ENCODE measurements at places on chromosomes 1 and 21. TPM values are rescaled to one million over a fixed set of nuclear protein-coding genes. Genes with fewer than 3 reads are reported as not detected.

DNA sequence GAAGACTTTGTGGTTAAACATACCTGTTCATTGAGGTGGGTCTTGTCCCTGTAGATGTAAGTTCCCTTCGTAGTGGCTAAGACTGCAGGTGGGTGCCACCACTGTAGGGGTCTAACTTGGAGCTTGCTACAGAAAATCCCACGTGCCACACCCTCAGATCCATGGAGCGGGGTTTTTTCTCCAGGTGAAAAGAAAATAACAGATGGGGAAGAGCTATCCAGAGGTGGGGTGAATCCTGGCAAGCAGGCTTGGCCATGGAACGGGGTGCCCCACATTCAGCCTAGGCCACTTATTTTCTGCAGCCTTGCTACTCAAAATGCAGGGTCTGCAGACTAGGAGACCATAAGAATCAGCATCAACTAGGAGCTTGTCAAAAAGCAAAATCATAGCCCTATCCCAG is 24.0 kb downstream of the EXOC8 start:
- no peak for DNase-seq

DNA sequence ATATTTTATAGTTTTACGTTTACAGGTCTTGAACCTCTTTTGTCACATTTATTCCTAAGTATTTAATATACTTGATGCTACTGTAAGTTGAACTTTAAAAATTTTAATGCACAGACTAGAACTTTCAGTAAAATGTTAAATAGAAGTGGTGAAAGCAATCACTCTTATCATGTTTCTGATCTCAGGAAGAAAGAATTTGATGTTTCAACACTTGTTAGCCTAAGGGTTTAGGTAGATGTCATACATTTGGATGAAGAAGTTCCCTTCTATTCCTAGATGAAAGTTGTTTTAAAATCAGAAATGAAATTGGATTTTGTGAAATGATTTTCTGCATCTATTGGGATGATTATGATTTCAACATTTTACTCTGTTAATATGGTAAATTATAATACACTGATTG is 63.6 kb upstream of the TTLL7 start:
- DNase-seq = no peak

DNA sequence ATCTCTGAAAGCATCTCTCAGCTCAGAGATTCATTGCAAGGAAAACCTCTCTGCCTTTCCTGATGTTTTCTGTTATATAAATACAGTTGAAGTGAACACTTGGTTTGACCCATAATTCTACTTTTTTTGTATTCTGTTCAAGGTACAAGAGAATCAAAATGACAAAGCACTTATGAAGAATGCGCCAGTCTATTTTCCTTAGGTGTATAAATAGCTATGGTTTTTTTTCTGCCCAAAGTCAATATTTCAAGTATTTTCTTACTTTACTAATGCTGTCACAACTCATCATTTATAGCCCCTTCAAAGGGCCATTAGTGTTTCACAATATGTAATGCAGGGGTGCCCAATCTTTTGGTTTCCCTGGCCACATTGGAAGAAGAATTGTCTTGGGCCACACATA is 142.5 kb upstream of the C1orf105 start:
- DNase-seq = no peak

- no peak for DNase-seq
Measured at GRCh38 chr1:170887726-170888125, 47.6 kb upstream of the MROH9 start.

DNA sequence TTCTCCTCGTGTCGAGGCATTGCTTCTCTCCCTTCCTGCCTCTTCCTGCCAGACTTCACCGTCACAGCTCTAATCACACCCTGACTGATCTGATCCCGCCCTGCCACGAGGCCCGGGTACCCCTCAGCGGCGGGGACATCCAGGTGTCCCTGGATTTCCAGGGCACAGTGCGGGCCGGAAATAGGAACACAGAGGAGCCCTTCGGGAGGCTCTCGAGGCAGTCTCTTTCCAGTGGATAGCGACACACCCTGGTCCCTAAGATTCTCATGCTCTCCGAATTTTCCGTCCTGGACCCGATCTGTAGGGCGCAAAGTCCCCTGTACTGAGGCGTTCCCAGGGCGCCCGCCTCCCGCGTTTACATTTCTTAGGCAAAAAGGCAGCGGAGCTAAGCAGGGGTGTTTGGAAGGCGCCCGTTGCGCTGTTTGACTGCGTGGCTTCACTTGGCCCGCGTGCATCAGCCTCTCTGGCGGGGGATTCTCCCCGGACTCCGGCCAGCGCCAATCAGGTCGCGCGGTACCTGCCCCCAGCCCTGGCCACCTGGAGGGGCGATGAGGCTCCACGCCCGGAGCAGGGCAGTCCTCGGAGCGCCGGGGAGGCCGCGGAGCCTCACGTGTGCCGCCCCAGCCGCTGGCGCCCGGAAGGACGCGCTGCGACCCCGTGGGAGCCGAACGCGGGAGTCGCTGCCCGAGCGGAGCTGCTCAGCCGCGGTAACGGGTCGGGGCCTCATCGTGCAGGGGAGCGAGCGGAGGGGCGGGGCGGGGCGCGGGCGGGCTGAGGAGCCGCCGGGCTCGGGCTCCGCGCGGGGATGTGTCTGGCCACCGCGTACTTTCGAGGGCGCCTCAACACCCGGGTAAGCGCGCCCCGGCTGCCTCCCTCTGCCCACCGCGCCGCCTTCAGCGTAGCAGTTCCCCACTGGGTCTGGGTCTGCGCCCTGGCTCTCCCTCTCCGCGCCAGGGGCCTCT is at the start of gene FAM163A:
Gene FAM163A, plus strand, starts transcription at position 575 of the 962 bp plus-strand sequence. CDS start 69,807 bp downstream, outside the sequence.
- no peak for DNase-seq

DNA sequence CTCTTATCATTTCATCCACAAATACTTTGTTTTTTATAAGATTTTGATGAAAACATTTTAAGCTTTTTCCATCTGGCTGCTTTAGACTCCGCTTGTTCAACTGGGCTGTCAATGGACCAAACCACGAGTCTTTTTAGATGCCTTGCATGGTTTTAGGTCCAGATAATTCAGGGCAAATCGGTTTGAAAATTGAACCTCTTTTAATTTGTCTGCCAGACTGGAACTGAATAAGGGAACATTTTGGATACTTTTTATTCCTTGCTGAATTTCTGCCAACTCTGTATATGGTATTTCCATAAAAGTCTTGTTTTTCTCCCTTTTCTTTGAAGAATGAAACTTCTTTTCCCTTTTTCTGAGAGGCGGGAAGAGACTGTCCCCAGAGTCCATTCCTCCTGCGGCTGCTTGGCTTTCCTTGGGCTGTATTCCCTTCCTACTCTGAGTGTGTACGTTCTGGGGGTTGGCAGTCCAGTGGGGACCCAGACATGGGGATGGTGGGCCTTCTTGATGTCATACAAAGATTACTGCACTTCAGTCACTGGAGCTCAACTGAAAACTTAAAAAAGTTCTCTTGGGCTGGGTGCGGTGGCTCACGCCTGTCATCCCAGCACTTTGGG is 46.5 kb upstream of the CNN3 start:
- DNase-seq = no peak

DNA sequence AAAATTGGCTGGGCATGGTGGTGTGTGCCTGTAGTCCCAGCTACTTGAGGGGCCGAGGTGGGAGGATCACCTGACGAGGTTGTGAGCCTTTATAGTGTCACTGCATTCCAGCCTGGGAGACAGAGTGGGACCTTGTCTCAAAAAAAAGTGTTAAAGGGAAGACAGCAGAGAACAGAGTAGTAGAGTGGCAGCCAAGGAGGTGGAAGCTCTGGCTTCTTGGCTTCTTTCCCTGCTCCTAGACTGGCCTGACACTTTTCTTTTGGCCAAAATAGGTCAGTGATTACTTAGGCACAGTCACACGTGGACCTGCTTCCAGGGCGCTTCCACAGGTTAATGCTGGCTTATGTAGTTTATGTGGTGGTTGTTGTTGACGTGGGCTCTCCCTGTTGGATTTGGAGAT is 3.2 kb downstream of the DIP2A start:
- DNase-seq = no peak

DNA sequence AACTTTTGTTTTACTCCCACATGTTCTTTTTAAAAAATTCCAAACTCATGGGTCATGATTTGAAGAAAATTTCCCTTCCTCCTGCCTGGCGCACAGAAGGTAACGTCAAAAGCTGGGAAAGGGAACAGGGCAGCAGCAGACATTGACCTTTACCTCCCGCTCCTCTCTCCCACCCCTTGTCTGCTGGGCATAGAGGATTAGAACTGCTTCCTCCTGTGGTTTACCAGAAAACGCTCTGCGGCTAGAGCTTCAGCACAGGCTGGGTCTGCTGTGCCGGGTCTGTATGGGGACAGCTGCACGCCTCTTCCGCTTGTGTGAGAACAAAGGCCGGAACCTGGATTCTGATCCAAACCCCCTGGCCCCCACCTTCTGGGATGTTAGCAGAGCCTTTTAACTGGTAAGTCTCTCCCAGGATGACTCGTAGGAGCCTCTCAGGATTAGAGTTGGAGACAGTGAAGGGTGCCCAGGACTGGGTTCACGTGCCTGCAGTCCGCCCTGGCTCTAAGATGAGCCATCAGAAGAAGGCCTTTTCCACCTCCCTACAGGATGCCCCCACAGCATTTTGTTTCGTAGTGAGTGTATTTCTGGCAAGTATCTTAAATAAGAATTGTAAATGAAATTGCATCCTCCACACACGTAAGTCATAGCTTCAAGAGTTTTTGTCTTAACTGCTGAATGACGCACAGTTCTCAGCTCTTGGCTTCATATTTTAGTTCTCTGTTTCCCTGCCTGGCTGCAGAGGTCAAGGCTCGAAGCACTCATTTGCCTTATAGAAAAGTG is 5.2 kb downstream of the H6PD start:
- peak; percentile 86 for DNase-seq

GRCh38 chr1:202158810-202159533 is 1.4 kb downstream of the PTPN7 start:
- no peak for DNase-seq

DNA sequence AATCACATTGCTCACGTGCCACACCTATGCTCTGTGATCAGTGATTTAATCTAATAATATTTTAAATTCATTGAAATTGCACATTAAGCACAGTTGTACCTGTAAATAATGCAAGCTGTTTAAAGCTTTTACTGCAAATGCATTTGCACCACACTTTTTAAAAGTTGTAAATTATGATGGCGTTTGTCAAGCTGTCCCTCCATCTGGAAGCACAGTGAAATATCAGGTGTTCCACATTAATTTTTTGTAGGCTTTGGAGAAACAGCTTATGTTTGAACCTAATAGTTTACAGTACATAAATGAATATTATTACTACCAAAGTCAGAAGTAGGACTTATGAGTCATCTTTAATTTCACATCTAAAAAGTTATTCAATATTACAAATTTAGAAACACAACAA is 3.0 kb upstream of the DPYD start:
- no peak for DNase-seq

DNA sequence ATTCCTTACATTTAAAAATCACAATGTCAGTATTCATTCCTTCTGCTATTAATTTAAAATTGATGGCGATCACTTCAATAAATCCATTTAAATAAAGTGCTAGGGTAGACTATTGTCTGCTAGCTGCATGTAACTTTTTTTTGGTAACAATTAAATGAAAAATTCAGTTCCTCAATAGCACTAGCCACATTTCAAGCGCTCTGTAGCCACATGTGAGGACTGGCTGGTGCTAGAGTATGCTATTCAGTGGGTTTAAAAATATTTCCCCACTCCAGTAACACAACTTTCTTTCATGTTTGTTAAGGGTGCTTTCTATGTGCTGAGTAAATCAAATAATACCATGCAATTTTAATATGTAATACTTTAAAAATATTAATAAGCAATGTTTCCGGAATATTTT is 108.2 kb downstream of the LTN1 start:
- DNase-seq = no peak

DNA sequence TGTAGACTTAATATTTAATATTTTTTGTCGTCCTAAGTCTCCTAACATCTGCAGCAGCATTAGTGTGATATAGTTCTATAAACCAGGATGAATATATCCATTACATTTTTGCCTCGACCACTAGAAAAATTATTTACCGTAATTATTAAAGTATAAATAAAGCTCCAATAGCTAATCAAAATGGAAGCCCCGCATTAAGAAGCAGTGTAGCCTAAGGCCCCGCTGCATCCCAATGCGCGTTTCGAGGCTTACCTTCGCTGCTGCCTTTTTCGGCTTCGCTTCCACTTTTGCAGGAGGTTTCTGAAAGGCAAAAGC is 891 bp downstream of the HMGN1 start:
- no peak for DNase-seq

DNA sequence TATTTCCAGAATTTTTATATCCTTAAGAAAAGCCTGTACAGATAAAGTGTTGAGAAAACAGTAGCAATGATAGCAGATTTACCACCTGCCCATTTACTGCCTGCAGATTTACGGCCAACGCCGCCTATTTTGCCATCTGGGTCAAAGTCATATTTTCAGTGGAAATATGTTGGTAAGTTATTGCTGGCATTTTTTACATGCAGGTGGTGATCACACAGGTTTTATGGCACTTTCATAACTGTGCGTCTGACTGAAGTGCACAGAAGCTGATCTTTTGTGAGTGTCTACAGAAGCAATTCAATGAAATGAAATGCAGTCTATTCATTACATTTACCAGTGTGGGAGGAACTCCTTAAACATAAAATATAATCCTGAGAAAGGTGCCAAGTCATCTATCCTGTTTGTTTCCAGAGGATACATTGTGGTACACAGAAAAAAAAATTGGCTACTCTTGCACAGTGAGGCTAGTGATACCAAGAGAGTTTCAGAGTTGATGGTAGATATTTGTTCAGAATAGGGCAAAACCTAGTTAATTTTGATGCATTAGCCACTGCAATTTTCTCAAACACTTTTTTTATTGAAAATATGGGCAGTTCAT is 458.5 kb downstream of the NEGR1 start:
- no peak for DNase-seq

The GUCA2A gene
- total RNA-seq = not detected

The IFT25 gene
- 12.3 TPM for total RNA-seq

The FAM177B gene
- not detected for total RNA-seq

The OPTC gene
- total RNA-seq = not detected

The SPATA1 gene
- 0.37 TPM for total RNA-seq

The DUSP23 gene
- total RNA-seq = 61.6 TPM

The FAM131C gene
- total RNA-seq = not detected

The FOXO6 gene
- 0.54 TPM for total RNA-seq
